GM12865 (cell line): ENCODE measurements at places on chromosomes 12 and 14.

DNA sequence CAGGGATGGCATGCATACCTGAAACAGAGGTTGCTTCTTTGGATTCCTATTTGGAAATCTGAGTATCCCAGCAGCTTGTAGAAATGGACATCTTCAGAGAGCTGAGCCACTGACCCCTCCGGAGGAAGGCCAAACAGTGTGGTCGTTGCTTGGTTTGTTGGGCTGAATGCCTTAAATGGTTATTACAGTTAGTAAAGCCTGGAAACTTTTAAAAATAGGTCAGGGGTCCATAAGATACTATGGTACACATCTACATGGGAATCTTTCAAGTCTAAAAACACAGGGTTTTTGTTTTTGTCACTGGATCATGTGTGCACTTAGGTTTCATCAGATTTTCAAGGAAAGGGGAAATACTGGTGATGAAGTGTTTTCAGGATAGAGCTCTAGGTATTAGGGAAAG lies 7.7 kb downstream of the DYRK2 start:
- no peak for DNase-seq

DNA sequence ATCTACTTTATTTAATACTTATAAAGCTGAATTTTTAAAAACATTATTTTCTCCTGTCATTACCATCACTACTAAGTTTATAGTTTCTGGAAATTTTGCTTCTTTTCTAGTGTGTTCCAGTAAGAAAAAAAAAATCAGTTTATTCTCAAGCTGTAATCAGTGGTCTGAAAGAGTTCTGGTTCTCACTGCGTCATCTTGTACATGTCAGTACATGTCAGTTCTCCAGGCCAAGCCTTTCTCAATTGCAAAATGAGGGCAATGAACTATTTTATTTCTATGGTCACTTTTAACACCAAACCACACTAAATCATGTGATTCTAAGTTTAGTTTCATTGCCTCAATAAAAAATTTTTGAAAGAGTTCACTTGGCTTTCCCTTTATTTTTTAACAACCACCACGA lies 468.9 kb upstream of the LRFN5 start:
- DNase-seq: no peak

DNA sequence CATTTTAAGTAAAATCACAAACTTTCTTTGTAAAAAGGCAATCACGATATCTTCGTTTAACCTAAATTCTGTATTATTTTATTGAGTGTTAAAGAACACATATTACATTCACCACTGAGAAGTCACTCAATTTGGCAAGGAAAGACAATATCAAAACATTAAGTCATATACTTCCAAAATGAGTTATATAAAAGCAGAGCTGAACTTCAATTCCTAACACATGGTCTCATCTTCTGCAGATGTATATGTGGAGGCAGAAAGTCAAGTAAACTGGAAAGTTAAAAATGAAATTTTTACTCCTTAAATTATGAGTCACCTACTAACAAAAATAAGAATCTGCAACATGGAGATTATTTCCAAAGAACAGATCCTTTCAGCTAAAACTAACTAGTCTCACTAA lies 28.7 kb downstream of the BMAL2 start:
- no peak for DNase-seq

DNA sequence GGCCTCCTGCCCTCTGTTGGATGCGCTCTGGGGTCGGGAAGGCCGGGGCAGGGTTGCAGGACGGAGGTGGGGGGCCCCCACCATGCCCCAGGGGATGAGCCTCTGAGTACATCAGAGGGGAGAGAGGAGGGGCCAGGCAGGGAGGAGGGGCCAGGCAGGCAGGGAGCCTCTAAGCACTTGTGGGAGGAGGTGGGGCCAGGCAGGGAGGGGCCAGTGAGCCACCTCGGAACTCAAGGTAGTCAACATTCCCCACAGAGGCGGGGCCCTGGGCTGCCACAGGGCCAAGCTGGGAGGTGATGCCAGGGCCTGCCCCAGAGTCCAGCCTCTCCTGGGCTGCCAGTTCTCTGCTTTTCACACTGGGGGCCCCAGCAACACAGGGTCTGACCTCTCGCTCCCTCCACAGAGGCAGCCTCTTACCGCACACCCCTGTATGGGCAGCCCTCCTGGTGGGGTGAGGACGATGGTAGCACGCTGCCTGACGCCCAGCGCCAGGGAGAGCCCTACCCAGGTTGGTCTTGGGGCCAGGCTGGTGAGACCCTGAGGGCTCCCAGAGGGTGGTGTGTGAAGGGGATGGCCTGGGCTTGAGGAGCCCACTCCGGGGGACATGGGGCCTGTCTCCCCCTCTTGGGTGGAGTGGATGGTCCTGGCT lies 17.4 kb downstream of the CEP170B start:
- DNase-seq: peak; percentile 42

- no peak for DNase-seq
Measured at GRCh38 chr14:100841761-100842403, 16.0 kb downstream of the MEG3 start.

DNA sequence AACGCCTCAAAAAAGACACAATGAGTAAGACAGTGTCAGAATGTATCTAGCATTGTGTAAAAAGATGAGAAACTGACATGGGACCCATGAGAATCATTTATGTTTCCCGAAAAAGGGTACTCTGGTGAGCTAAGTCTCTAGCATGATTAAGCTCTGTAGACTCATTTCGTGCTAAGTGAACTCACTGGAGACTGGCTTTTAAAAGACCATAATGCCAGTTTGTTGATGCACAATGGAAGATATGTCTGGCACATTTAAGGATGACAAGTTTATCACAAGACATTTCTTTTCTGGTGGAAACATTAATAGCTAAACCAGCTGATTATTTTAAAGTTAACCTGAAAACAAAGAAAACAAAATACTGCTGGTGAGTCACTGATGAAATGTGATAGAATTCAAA lies 233.5 kb downstream of the SLC2A13 start:
- DNase-seq: no peak

DNA sequence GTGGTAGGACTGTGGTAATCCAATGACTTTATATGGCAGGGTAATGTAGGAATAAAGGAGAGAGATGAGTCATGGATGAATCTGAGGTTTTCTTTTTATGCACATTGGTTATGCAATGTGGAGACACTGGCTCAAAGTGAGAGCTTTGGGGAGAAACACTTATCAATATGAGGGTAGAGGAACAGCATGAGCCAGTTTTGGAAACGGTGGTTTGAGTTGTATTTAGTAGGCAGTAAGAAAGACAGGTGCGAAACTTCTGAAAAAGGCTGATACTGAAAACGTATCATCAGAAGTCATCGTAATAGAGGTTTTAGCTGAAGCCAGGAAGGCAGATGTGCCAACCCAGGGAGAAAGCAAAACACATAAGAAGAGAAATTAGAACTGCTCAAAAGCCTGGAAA lies 854.8 kb upstream of the SEL1L start:
- no peak for DNase-seq

GRCh38 chr14:67935371-67935770 lies 115.8 kb downstream of the RAD51B start:
- DNase-seq: no peak
